Hindlimb muscle (tissue), 1 donor: ENCODE measurements at places on chromosomes 3 and 15.

DNA sequence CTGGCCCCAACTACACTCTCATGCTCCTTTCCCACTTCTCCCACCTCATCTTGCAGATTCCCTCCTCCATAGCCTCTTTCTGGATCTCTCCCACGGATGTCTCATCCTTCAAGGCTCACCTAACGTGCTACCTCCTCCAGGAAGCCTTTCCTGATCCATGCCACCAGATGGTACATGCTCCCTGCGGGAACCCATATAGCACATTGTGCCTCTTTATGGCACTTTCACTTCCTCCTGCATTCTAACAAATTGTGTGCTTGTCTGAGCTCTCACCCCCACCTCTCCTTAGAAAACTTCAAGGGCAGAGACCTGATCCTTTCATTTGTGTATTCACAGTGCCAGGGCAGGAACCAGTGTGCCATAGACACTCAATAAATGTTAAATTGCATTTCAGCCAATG lies 63.0 kb downstream of the HES1 start:
- DNase-seq = no peak

GRCh38 chr15:89839167-89839810 lies 24.6 kb upstream of the ANPEP start:
- DNase-seq = no peak

DNA sequence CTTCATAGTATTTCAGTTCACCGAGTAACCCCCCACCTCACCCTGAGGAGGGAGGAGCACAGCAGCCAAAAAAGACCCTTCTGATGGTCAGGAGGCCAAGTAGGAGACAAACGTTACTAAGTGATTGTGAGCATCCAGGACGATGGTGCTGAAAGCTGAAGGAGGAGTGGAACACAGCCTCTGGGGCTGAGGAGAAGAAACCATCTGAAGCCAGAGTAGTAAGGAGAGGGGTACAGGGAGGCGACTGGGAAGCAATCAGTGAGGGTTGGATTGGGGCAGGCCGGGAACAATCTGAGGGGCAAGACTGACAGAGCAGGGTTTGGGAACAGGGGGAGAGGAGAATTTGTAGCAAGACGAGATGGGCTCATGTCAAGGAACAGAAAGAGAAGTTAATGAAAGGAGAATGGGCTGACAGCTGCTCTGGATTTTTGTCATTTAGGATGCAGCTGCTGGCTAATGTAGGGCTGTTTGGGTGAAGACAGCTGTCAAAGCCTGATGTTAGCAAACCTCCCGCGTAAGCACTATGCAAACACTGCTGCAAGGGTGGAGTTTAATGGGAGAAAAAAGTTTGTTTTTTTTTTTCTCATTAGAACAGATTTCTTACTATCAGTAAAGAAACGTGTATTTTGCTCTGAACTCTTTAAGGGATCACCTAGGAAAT lies 622.2 kb downstream of the EDEM1 start:
- DNase-seq = peak; percentile 11

DNA sequence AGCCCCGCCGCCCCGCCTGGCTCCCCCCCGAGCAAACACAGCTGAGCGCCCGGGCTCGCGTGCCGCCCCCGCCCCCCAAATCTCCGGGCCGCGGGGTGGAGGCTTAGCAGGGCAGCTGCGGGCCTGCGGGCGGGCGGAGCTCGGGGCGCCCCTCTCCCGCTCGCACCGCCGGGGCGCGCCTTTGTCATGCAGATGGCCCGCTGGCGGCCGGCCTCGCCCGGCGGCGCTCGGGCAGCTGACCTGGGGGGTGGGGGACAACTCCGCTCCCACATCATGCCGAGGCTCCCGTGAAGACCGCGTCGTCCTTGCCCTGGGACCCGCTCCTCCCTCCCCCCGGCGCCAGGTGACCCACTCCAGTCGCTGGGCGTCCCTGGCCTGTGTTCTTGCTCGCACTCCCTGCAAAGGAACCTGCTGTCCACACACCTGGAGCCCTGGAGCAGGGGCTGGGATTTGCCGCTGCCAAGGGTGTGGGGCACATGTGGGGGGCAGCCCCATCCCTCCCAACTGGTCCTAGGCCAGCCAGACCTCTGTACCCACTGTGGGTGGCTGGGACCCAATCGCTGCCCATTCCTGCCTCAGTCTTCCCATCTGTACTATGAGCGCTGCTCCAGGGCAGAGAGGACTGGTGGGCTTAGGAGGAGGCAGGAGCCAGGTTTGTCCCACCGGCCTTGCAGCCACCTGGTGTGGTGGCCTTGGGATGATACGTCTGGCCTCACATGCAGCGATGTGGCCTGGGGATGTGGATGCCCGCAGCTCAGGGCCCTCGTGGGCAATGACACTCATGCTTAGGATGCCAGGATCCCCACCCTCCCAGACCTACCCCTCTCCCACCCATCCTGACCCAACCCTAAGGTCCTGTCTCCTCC lies 33.5 kb downstream of the DNAJB8 start:
- DNase-seq = no peak

GRCh38 chr15:83653288-83653638 lies 660 bp upstream of the ADAMTSL3 start:
- peak; percentile 56 for DNase-seq

- no peak for DNase-seq
These were observed 101.2 kb downstream of the PLCH1 start for GRCh38 chr3:155643581-155644165.

DNA sequence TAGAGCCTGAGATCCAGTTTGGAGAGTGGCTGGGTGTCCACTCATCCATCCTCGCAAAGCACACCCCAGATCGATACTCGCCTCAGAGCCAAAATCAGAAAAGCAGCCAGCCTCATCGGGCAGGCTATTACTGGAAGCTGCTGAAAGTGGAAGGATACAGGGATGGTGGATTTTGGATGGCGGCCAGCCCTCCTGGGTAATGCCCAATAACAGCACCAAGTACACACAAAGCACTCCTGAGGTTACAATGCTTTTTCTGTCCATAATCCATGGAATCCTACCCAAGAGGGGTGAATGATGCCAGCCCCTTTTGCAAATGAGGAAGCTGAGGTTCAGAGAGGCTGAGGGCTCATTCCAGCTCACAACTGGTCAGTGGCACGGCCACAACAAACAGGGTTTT lies 93.1 kb upstream of the SLC6A11 start:
- DNase-seq = no peak

GRCh38 chr3:188407158-188407880 lies 253.4 kb downstream of the LPP start:
- DNase-seq = no peak

DNA sequence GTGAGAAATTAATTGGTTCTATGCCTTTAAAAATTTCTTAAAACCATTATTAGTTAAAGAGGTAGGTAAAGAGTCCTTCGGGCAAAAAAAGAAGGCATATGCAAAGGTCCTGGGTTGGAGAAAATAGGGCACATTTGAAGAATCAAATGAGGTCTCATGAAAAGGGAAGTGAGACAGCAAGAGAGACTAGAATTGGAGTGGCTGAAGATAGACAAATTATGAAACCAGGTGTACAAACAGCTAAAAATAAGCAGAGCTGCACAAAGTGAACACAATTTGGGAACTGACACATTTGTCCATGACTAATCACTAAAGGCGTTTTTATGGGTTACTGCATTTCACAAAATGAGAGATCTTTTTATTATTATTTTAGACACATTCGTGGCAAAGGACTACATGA lies 581.2 kb downstream of the PYDC2 start:
- no peak for DNase-seq

GRCh38 chr3:134092208-134092701 lies 62.5 kb upstream of the SLCO2A1 start:
- DNase-seq = no peak

- DNase-seq = no peak
These were observed 35.7 kb upstream of the BHLHE40 start for GRCh38 chr3:4943549-4943948.

- DNase-seq = no peak
These were observed 35.9 kb downstream of the TLE3 start for GRCh38 chr15:70061696-70062270.

- no peak for DNase-seq
These were observed 2.0 kb downstream of the ATP2C1 start for GRCh38 chr3:130895690-130896488.

DNA sequence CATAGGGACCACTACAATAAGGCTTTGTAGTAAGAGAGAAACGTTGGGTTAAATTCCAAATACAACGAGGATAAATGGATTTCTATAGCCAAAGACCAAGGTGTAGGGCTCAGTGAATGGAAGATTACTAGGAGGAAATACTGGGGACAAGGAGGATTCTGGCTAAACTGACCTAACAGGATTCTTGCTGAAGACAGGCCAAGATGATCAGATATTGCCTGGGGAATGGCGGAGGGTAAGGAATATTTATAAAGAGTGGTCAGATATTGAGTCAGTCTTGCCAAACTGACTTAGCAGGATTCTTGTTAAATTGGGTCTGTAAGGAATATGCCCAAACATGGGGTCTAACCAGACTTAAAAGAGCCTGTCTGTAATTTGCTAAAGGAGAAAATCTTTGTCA lies 463.8 kb downstream of the EDEM1 start:
- no peak for DNase-seq

GRCh38 chr3:38487323-38487722 lies 8.8 kb upstream of the EXOG start:
- no peak for DNase-seq

GRCh38 chr15:63339006-63339766 lies 42.5 kb downstream of the CA12 start:
- no peak for DNase-seq

DNA sequence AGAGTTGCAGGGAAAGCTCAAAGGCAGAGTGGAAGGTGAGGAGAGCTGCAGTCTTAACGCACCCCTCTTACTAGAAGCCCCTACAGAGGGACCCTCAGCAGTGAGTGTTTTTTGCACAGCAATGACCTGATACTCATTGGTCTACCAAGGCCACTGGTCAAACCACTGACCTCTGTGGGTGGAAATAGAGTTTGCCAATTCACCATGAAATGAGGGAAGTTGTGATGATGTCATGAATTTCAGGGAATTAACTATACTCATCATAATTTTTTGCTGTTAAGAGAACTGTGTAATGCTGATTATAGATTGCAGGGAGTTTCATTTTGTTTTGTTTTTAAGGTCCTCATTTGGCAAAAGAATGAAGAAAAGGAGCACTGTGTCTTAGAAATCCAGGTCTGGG lies 101.7 kb upstream of the SMAD3 start:
- no peak for DNase-seq

DNA sequence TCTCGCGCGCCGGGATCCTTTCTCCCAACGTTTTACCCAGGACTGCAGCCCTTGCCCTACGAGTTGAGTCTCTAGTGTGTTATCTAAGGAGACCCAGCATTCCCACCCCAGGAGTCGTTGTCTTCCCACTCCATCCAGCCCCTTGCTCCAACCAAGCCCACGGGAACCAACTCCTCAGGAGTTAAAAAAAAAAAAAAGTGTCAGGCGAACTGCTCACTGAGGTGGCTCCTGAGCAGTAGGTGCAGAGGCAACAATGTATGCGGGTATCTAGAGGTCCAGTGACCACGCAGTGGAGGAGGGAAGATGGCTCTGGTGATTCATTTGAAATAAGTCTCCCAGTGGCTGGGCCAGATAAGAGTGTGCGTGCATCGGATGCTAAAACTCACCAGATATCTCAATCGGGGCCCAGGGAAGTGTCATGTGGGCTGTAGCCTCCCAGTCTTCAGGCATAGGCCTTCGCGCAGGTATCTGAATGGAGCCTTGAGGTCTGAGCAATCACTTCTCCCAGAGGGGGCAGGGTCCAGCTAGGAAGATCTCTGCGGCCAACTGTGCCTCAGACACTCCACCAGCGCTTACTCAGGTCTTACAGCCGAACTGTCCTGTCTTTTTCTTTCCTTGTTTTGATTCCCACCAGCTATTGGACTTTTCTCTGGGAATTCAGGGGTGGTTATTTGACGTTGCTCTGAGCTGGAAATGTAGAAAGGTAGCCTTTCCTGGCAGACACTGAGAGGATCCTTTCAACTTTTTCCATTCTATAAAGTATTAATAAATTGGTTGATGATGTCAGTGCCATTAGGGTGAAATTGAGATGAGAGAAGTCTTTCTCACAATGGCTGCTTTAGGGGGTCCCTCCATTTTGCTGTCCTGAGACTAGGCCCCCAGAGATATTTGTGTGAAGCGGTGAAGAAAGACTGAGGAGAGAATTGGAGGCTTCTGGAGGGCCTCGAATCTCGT lies 21.0 kb downstream of the ZIC4 start:
- DNase-seq = no peak

- DNase-seq = no peak
These were observed 946.9 kb downstream of the EPHA3 start for GRCh38 chr3:90054311-90054710.

GRCh38 chr15:69629631-69630161 lies 177.1 kb downstream of the RPLP1 start:
- DNase-seq = no peak

DNA sequence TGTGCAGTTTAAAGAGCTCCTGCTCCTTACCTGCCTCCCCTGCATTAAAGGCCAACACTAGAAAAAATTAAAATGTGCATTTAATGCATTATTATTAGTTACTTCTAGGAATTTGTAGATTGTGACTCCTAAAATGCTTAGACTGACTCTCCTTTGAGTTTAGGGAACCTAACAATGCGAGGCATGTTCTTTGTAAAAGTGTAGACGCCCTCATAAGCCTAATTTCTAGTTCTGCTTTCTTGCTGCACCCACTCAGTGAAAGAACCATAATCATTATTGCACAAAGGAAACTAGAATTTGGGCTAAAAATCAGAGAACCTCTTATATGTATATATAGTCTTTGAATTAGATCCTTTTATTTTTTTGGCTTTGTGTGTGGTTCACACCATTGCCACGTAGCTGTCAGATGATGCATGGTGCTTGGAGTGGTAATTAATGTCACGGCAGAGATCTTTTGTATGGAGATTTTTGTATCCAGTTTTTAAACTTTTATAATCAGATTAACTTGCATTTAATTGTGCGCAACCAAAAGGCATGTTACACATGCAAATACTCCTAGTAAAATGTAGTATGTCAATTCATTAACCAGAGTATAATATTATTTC lies 710 bp downstream of the ABHD10 start:
- DNase-seq = no peak

GRCh38 chr15:62104401-62104800 lies 37.6 kb downstream of the C2CD4A start:
- no peak for DNase-seq

GRCh38 chr15:63595065-63595464 lies 2.1 kb upstream of the FBXL22 start:
- DNase-seq = no peak

DNA sequence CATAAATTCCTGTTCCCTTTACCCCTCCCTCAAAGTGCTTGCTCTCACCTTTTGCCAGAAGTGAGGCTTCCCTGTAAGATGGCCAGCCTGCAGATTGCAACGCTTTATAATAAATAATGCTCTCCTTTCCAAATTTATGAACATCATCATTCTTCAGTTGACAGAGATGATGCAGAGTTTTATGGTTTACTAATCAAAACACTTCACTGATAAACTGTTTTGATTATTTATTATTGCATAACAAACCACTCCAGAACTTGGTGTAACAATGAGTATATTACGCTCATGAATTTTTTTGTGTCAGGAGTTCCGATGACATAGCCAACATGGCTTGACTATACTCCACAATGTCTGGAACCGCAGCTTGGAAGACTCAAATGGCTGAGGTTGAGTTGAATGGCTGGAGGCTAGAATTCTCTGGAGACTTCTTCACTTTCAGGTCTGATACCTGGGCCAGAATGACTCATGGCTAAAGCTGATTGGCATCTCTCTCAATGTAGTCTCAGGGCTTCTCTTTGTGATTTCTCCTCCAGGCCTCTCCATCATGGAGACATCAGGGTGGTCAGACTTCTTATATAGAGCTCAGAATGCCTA lies 27.3 kb upstream of the TGFBR2 start:
- DNase-seq = no peak

GRCh38 chr3:184157206-184157605 lies 2.0 kb downstream of the DVL3 start:
- DNase-seq = no peak
